Bronchial epithelial cell (primary cell): ENCODE measurements at places on chromosomes 4 and X.

DNA sequence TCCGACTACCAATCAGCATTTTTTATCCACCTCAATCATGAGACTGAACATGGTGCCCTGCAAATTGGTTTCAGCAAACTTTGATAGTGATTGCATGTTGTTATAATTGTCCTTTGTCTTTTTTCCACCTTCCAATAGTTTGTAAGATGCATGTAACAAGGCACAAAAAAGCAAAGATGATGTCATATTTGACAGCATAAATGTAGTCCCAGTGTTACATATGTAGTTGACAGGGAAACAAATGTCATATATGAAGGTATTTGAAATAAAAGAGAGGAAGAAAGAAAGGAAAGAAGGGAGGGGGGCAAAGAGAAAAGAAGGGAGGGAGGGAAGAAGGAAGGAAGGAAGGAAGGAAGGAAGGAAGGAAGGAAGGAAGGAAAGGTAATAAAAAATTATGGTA lies 441.7 kb upstream of the CPEB2 start:
- DNase-seq = no peak

GRCh38 chr4:77072195-77072753 lies 3.5 kb downstream of the CCNI start:
- peak; percentile 94 for DNase-seq

DNA sequence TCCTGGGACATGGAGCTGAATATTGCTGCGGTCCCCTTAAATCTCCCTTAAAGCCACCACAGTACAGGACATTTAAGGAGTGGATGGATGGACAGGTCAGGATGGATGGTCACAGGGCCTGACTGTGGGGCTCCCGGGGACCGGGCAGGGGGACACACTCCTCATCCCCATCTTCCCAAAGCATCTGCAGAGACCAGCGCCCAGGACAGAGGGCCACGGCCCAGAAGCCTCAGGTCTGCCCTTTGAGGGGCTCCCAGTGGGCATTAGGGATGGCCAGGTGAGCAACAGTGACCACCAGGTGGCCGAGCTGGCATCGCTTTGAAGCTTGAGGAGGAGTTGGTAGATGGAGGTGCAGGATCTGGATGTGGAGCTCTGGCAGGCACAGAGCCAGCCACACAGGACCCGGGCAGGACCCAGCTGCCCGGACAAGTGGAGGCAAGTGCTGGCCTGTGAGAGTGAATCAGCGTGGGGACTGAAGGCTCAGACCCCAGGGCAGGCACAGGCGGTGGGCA lies 51.4 kb downstream of the ABLIM2 start:
- no peak for DNase-seq

DNA sequence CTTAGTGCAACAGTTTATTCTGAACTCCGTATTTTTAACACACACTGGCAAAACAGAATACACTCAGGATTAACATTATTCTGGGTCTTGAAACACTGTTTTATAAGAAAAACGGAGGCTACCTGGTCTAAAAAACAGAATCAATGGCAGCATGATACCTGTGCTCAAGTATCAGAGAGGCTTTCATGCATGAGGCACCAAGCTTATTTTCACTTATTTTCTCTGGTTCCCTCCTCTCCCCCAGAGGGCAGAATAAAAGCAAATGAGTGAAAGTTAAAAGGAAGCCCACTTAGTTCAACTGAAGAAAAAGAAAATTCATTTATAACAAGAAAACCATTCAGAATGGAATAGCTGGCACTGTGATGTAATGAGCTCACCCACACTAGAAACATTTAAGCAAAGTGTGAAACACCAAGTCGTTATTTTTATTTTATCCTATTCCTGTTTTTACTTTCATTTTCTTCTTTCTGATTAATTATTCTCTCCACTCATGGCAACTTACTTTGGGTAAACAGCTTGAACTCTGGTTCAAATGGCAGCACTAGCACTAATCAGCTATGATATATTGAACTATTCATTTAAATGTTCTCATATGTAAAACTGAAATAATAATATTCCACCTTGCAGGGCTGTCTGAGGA lies 211.8 kb downstream of the PPP3CA start:
- no peak for DNase-seq

DNA sequence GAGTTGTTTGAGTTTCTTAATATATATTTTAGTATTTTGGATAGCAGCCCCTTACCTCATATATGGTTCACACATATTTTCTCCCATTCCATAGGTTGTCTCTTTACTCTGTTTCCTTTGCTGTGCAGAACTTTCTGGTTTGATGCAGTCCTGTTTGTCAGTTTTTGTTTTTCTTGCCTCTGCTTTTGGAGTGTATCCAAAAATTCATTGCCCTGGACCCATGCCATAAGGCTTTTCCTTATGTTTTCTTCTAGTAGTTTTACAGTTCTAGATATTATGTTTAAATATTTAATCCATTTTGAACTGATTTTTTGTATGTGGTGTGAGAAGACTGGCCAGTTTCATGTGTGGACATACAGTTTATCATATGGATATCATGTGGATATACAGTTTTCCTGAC lies 58.5 kb upstream of the NUDT6 start:
- no peak for DNase-seq

DNA sequence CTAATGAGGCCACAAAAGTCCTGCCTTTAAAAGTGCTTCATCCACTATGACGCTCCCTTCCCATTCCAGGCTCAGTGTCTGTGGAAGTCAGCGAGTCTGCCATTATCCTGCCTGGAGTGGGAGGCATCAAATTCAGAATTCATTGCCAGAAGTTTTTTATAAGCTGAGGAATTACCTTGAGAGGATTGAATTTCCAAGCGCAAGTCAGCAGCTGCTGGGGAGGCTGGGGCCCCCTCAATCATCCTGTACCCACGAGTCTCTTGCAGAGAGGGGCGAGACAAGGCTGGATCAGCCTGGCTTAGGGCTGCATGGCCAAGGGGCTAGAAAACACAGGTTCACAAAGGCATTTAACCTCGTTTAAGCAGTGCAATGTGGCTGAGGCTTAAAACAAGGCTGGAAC lies 170.5 kb upstream of the NOCT start:
- no peak for DNase-seq
